ENCODE measurements at places on chromosomes 7 and 10.

GRCh38 chr7:75054744-75055143, 18.9 kb downstream of the RCC1L start:
- no peaks in the 10 kb centered on the region for H3K27me3 ChIP-seq
- no peak overlapping the region for H3K27ac ChIP-seq
- no peak for DNase-seq
- peaks cover 17% of the 10 kb centered on the region for H3K36me3 ChIP-seq

DNA sequence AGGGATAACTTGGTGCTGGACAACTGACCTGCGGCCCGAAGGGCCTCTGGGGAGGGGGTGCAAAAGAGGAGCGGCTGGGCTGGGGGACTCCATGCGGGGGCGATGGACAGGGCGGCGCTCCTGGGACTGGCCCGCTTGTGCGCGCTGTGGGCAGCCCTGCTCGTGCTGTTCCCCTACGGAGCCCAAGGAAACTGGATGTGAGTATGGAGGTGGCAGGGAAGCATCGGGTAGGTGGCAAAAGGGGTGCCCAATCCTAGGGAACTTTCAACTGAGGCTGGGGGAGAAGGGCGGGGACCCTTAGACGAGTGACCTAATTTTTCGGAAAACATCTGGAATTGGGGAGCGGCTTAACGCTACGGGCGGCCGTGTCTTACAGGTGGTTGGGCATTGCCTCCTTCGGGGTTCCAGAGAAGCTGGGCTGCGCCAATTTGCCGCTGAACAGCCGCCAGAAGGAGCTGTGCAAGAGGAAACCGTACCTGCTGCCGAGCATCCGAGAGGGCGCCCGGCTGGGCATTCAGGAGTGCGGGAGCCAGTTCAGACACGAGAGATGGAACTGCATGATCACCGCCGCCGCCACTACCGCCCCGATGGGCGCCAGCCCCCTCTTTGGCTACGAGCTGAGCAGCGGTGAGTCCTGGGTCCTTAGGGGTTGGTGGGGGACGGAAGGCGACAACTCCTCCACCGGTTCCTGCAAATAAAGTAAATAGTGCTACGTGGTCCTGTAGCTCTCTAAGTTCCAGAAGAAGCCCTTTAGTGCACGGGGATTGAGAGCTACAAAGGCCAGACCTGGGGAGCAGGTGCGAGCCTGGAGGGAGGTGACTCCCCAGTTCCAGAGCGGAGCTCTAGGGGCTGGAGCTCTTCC, 622 bp downstream of the WNT16 start:
- H3K27ac ChIP-seq = no peak overlapping the region
- peaks cover 20% of the 10 kb centered on the region for H3K36me3 ChIP-seq
- peak; percentile 71 for DNase-seq
- peaks cover 26% of the 10 kb centered on the region for H3K27me3 ChIP-seq

- no peak overlapping the region for H3K4me3 ChIP-seq
- no peaks in the 10 kb centered on the region for H3K36me3 ChIP-seq
- no peak for DNase-seq
- H3K4me1 ChIP-seq = no peaks in the 10 kb centered on the region
- H3K27me3 ChIP-seq = no peaks in the 10 kb centered on the region
- no peak overlapping the region for H3K27ac ChIP-seq
These were observed 453.5 kb upstream of the SEMA3A start for GRCh38 chr7:84647797-84648757.

DNA sequence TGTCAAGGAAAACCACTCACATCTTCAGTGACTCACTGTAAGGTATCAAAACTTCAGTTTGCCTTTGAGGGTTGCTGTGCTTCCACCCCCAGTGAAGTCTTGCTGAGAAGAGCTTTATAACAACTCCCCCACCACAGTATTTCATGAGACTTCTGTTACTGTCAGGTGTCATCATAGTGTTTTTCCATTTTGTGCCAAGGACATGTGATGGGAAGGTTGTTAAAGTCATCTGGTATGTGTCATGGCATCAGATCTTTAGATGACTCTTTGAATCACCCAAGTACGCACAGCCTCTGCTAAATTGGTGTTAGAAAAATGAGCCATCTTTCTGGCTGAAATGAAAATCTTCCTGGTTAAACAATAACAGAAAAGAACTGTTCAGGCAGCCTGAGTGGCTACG, 115.0 kb upstream of the CCDC6 start:
- H3K4me1 ChIP-seq = no peaks in the 10 kb centered on the region
- no peak for DNase-seq
- H3K36me3 ChIP-seq = no peaks in the 10 kb centered on the region
- H3K4me3 ChIP-seq = no peak overlapping the region
- H3K27me3 ChIP-seq = no peaks in the 10 kb centered on the region
- H3K27ac ChIP-seq = no peak overlapping the region

DNA sequence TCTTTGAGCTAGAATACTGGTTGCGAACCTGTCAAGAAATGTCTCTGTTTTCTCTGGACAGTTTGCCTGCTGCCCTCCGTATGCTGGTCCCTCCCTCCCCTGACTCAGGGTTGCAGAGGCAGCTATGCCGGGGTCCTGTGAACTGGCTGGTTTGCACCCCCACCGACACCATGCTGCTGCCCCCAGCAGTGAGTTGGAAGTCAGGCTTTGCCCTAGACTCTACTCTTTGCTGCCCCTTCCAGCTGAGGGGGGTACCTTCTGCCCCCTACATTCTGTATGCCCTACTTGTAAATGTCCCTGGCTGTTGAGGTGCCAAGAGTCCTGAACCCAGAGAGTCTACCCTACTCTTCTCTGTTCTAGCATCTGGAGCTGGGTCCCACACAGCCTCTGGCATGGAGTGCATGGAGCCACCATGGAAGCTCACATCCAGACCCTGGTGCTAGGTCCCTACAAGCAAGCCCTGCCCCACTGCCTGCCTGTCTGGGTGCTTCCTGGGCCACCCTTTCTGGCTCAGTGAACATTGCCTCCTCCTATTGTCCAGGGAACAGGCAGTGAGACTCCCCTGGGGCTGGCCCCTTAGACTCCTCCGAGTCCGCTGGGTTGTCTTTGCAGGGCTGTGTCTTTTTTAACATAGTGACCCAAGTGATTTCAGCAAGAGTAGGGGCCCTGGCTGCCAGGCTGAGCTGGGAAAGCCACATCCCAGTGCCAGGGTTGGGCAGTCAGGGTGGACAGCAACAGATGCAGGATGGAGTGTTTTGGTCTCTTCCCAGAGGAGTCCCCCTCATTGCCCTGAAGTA, 138.9 kb downstream of the ADCY1 start:
- DNase-seq = no peak
- H3K27ac ChIP-seq = no peak overlapping the region
- H3K36me3 ChIP-seq = no peaks in the 10 kb centered on the region
- H3K27me3 ChIP-seq = peaks cover 34% of the 10 kb centered on the region

DNA sequence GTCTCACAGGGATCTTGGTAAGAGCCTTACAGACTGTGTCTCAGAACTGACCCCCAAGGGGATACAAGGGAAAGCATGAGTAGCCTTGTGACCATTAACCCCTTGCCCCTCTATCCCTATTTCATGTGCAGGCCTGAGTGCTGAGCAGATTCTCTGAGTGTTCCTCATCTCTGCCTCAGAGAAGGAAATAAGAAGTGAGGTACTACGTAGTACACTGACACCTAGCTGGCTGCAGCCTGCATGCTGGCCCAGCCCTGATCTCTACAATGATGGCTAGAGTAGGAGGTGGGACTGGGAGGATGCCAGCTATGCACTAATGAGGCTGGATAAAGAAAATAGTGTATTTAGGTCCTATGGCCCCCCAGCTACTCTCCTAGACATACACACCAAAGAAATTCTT, 174.9 kb upstream of the HPS1 start:
- no peak overlapping the region for H3K27ac ChIP-seq
- no peaks in the 10 kb centered on the region for H3K4me1 ChIP-seq
- H3K27me3 ChIP-seq = peaks cover 14% of the 10 kb centered on the region
- DNase-seq = no peak

DNA sequence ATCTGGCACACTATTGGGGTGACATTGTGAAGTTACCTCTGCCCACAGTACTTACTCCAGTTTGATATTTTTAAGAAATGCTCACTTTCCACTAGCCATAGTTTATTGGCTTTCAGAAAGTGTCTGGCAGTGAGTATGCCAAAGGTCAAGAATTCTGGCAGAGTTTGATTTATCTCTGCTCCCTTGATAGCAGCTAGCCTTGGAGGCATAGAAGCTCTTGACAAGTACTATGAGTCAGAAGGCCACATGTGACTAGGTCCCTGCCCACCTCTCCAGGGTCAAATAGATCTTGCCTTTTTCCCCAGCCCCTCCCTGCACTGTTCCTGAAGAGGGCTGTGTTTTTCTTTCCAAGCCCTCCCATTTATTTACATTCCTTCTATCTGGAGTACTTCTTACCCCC, 202.2 kb downstream of the AUTS2 start:
- no peak overlapping the region for H3K4me3 ChIP-seq
- H3K4me1 ChIP-seq = no peaks in the 10 kb centered on the region
- H3K27ac ChIP-seq = no peak overlapping the region
- no peaks in the 10 kb centered on the region for H3K27me3 ChIP-seq
- DNase-seq = no peak
- H3K36me3 ChIP-seq = no peaks in the 10 kb centered on the region

- H3K4me1 ChIP-seq = peaks cover 14% of the 10 kb centered on the region
- H3K4me3 ChIP-seq = no peak overlapping the region
- H3K36me3 ChIP-seq = no peaks in the 10 kb centered on the region
These were observed 71.7 kb downstream of the CREB5 start for GRCh38 chr7:28483908-28484605.

- no peaks in the 10 kb centered on the region for H3K4me1 ChIP-seq
- no peak overlapping the region for H3K4me3 ChIP-seq
- no peak for DNase-seq
These were observed 384.9 kb downstream of the PLXNA4 start for GRCh38 chr7:132191418-132191817.

DNA sequence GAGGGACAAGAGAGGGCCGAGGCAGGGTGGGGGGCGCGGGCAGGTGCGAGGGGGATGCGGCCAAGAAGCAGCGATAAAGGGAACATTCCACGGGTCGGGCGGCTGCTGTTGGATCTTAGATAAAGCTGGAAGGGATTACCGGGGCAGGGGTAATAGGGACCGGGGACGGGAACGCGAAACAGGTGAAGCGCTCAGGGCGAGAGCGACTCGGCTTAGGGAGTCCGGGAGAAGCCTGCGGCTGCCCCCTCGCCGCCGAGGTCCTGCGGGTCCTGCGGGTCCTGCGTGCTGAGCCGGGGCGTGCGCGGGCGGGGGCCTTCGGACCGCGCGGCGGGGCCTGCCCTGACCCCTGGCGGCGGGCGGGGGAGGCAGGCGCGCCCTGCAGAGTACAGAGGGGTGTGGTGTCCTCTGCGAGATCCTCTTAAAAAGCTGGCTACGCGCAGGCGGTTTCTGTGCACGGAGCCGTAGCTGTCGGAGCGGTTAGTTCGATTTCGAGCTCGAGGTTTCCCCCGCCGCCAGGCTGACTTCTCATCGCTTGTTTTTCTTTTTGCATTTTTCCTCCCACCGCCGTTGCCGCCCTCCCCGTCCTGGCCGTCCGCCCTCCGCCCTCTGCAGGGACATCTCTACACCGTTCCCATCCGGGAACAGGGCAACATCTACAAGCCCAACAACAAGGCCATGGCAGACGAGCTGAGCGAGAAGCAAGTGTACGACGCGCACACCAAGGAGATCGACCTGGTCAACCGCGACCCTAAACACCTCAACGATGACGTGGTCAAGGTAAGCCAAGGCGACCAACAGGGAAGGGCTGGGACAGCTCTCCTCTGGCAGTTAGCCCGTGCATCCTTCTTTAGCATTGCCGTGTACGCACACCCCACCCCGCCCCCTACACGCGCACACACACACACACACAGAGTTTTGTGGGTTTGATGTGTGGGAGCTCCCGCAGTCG, 1.4 kb downstream of the CAV1 start:
- H3K4me3 ChIP-seq = peak overlapping the region; percentile 93
- peaks cover 26% of the 10 kb centered on the region for H3K36me3 ChIP-seq
- H3K27ac ChIP-seq = peak overlapping the region; percentile 73
- peaks cover 59% of the 10 kb centered on the region for H3K4me1 ChIP-seq
- H3K27me3 ChIP-seq = no peaks in the 10 kb centered on the region

GRCh38 chr10:6875269-6875865, 295.3 kb upstream of the PRKCQ start:
- no peak for DNase-seq
- H3K4me3 ChIP-seq = no peak overlapping the region
- no peaks in the 10 kb centered on the region for H3K4me1 ChIP-seq
- H3K36me3 ChIP-seq = no peaks in the 10 kb centered on the region

- H3K4me1 ChIP-seq = no peaks in the 10 kb centered on the region
- H3K4me3 ChIP-seq = no peak overlapping the region
- DNase-seq = no peak
- no peaks in the 10 kb centered on the region for H3K36me3 ChIP-seq
These were observed 182.3 kb upstream of the C7orf33 start for GRCh38 chr7:148408307-148408706.

DNA sequence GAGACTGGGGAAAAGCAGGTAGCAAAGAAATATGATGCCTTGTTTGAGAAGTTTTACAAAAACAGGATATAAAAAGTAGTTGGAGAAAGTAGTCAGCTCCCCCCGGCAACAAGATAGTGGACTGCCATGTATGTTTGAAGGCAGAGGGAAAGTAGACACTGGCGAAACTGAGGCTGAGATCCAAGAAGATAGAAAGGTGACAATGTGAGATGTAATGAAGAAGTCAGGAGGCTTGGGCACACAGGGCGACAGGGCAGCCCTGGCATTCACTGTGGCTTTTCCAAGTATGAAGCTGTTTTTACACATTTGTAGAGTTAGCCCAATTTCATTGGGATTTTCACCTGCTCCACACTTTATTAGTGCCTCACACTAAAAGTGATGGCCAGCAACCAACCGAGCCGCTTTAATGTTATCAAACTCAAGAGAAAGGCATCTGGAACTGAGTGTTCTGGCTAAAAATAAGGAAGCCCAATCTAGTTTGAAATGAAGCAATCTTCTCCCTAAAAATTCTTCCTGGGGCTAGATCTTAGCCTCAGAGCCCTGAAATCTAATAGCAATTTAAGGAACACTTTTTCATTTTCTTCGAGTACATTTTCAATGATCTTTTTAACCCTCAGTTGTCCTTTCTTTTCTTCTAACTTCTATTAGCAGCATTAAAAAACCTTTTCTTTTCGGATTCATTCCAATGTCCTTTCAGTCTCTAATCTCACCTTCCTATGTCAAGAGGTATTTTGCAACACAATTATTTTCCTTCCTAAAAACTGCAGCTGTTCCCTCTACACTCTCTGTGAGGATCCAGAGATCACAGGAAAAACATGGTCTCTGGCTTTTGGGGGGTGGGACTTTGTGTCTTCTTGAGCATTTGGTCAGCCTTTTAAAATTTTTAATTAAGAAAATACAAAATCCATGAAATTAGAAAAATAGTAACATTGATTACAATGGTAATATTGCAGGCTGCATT, 108.0 kb downstream of the RNLS start:
- no peaks in the 10 kb centered on the region for H3K36me3 ChIP-seq
- H3K27ac ChIP-seq = no peak overlapping the region
- H3K4me1 ChIP-seq = peaks cover 17% of the 10 kb centered on the region

All from Calu3 (cell line).